ENCODE measurements at places on chromosomes 12 and 14.

DNA sequence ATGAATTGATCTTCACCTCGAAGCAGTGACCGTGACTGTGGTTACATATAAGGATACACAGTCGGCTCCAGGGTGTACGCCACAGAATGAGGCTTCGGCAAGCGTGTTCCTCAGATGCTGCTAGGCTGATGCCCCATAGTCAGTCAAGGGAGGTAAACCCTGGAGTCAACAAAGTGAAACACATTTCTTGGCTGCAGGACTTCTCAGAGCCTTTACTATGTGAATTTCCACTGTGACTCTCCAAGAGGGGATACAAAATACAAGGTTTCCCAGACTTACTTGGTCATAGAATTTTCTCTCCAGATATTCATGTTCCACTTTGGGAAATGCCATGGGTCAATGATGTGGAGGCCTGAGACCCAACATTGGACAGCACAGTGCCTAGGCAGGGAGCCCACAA lies 260.6 kb downstream of the BCL11B start:
- DNase-seq, result no peak

- no peak for DNase-seq
These were observed 36.4 kb downstream of the PDE3A start for GRCh38 chr12:20404576-20405346.

DNA sequence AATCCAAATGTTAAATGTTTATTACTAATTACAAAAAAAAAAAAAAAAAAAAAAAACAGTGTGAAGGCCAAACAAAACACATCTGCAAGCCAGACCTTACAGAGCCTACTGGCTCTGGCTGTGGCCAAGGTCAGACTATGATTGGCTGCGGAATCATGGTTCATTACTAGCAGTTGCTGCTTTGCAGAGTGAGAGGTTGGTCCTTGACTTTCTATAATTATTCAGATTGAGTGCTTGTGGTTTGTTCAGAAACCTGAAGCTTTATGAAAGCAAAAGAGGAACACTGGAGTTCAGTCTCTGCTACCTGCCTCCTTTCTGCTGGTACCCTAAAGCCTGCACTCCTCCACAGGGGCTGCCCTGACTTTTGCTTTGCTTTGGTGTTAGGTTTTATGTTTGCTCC lies 550.9 kb downstream of the BCL11B start:
- no peak for DNase-seq

DNA sequence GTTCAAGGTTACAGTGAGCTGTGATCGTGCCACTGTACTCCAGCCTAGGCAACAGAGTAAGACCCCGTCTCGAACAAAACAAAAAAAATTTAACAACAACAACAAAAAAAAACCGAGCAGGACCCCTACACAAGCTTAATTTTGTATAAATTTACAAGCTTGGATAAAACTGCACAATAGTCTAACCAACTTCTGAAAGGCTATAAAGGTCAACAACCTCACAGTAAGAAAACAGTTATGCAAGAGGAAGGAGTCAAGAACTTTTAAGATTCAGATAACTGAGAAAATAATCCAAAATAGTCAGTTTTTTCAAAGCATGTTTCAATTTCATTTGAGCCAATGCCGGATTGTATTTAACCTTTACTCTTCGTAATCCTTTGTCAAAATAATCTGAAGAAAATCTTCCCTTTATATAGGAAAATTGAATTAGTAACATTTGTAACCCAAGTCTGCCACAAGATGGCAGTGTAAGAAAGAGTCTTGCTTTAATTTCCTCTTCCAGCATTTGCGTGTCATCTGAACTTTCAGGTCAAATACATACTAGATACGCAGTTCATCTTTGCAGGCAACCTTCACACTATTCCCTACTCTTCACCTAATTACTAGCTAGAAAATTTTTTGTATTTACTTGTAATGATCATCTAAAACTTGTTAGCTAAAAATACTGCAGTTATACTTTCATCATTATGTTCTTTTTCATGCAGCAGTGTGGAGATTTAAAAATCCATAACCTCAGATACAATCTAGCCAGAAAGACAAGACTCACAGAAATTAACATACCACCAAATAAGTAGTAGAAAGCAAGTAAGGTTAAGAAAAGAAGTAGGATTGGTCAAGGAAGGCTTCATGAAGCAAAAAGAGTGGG lies 5.8 kb downstream of the CCNB1IP1 start:
- no peak for DNase-seq

- no peak for DNase-seq
These were observed 71.7 kb downstream of the TPH2 start for GRCh38 chr12:72010356-72010755.

DNA sequence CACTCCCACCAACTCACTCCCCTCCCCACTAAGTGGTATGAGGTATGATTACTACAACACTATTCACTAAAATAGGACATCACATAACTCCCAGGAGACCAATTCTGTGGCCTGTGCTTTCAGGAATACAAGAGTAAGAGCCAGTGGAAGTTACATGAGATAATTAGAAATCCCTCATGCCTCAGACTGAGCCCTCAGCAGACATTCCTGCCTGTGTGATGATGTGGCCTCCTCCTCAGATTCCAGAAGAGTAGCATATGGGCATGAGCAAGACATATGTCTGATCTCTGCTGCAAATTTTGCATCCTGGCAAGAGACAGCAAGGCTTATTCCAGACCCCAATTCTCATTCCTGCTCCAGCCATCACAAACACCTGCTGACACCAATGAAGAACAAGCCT lies 46.0 kb upstream of the BMP4 start:
- DNase-seq, result no peak

GRCh38 chr12:28032811-28033537 lies 60.4 kb upstream of the PTHLH start:
- peak; percentile 36 for DNase-seq

GRCh38 chr14:37278636-37279538 lies 81.2 kb downstream of the MIPOL1 start:
- DNase-seq, result no peak

GRCh38 chr14:95226801-95227200 lies 69.5 kb upstream of the DICER1 start:
- DNase-seq, result no peak

- peak; percentile 12 for DNase-seq
These were observed 53.9 kb upstream of the DCD start for GRCh38 chr12:54701940-54702592.

DNA sequence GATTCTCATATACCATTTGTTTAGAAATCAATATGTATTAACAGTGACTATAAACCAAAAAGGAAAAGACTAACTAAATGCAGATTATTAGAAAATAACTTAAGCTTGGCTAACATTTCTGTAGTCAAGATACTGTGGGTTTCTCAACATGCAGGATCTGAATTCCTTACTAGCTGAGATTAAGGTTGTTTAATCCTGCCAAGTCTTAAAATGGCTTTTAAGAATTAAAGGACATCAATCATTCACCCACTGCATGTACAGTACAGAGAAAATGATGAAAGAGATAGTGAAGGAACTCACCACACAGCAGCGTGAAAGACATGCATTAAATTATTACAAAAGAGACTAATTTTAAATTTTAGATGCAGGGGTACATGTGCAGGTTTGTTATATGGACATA lies 3.8 kb downstream of the ACSS3 start:
- DNase-seq, result no peak

DNA sequence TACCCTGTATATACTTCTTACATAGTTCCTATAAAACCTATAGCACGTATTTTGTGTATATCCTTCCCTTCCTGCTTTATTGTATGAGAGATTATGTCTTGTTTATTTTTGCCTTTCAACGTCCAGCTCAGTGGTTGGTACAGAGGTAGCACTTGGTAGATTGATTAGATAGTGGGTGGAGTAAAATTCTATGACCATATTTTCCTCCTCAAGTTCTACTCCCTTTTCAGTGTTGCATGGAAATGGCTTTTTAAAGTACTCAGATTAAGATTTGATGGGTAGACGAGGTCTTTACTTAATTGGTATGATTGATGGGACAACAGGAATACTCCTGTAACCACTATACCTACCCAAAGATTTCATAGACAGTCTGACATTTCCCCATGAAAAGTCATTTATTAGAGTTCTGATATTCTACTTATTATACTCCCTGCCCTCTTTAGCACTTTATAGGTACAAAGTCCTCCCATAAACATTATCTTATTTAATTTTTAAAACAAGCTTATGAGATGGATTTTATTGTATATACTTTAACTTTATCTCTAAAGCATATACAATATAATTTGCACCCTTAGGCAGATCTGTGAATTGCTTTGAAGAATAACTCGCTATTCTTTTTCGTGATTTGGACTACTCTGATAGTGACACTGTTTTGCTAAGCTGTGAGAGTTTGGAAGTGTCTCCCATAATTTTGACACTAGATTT lies 348.0 kb downstream of the RAD51B start:
- no peak for DNase-seq

DNA sequence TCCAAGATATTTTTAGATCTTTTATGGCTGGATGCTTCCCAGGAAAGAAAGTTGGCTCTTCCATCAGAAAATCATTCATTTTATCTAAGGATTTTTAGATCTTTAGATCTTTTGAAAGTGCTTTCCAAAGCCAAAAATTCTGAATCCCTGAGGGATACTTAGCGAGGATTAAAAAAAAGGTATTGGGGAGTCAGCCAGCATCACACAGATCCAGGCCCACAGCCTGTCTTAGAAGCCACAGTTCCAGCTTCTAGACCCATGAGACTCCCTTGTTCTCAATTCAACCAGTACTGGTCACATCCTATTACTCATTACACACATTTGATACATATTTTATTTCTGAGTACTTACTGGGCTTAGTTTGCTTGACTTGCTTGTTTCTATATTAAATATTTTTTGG lies 49.9 kb downstream of the TSPAN8 start:
- no peak for DNase-seq

- no peak for DNase-seq
These were observed 260.3 kb downstream of the BCAT1 start for GRCh38 chr12:24688601-24689000.

- no peak for DNase-seq
These were observed 345.9 kb upstream of the RGS6 start for GRCh38 chr14:71586131-71586897.

DNA sequence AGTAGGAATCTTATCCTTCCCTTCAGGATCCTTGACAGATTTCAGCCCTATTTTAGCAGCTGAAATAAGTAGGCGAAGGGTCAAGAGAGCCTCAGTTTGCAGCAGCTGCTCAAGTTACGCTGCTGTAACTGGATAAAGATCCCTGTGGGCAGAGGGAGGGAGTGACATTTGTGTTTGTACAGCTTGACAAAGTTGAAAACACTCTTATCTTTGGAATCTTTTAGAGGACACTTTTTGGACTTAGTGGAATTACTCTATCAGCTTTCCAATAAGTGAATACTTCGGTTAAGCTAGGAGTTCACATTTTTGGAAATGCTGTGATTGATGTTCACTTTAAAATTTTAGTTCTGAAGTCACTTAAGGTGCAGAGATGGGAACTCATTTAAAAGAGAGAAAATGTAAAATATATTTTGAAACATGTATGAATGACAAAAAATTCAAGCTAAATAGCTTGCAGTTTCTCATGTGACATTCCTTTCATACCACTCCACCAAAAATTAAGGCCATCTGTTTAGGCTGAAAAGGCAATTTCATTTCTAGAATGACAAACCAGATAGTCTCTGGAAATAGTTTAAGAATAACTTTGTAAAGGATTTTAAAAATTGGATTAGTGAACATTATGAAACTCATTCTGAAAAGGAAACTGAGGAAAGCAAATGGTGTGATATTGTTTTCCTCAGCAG lies 55.2 kb downstream of the SLC38A4 start:
- DNase-seq, result peak; percentile 66

- no peak for DNase-seq
These were observed 18.3 kb downstream of the NINJ2 start for GRCh38 chr12:644818-645552.

GRCh38 chr12:124764870-124765580 lies 98.6 kb downstream of the SCARB1 start:
- DNase-seq, result peak; percentile 73

GRCh38 chr14:95774265-95775160 lies 60.6 kb upstream of the TCL1A start:
- peak; percentile 34 for DNase-seq

DNA sequence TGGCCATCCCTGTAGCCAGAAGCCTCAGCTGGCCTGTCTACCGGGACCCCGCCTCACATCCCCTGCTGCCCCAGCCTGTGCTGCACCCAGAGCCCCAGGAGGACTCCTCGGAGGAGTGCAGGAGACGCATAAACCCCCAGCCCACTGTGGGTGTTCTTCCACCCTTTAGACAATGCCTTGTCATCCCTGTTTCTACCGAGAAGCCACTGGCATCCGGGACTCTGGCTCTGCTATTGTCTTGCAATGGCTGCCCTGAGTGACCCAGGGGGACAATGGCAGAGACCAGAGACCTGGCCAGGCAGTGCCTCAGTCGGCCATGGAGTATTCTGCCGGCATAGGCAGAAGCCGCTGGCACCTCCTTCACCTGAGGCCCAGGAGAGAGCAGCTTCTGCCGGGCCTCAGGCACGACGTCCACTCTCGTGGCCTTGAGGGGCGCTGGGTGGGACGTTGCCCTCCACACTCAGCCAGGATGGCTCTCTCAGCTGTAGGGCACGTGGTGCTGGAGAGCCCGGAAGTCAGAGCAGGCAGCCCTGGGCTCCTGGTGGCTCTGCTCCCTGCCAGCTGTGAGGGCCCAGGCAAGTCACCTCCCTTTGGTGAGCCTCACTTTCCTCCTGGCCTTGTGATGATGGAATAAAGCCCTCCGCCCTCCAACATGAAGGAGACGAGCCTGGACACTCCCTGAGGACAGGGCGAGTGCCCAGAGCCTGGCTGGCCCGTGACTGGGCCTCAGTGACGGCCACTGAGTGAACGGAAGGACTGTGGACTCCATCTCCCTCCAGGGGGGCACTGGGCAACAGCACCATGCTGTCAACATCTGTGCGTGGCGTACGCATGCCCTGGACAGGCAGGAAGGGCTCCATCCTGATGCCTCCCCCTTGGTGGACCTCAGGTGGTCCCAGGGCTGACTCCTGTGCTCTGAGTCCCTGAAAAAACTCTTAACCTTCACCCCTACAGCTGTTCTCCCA lies 41.0 kb downstream of the TRAFD1 start:
- DNase-seq, result no peak

- DNase-seq, result no peak
These were observed 855.6 kb upstream of the TMEM132C start for GRCh38 chr12:127411166-127411915.

DNA sequence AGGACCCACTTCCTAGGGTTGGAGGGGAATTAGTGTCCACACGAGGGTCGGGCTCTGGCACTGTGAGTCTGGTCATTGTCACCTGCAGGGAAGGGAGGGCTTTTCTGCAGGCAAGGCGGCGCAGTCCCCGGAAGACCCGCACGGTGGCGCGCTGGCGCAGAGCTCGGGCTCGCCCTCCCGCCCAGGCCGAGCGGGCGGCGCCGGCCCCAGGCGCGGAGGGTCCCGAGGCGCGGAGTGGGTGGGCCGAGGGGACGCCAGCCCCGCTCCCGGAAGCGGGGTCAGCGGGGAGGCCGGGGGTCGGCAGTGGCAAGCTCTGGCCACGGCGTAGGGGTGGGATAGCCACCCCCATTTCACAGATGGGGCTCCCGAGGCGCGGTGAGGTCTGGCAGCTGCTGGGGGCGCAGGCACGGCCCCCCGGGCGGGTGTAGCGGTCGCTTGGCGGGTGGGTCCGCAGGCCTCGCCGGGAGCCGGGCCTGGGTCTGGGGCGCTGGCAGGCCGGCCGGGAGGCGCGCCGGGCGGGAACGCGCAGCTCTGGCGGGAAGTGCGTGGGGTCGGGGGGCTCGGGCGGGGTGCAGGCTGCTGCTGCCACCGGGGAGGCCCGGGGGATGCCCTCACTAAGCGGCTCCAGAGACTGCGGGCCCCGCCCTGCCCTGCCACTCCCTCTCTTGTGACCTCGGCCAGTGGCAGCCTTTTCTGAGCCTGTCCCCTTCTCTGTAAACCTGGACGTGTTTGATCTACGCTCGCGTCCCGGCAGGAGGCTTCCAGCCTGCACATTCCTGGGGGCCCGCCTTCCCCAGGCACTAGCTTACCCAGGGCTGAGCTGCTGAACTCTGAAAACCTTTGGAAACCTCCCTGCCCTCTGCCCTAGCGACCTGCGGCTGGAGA lies 46.1 kb downstream of the CYP46A1 start:
- DNase-seq, result peak; percentile 73
